ENCODE measurements at places on chromosomes 3 and 15. TPM values are rescaled to one million over a fixed set of nuclear protein-coding genes. Genes with fewer than 3 reads are reported as not detected.

RARRES1 gene
- not detected for polyA plus RNA-seq

STRA6 gene
- polyA plus RNA-seq = not detected

RAB5A gene
- 43.8 TPM for polyA plus RNA-seq

ICE2 gene
- polyA plus RNA-seq = 45.6 TPM

HESX1 gene
- 0.40 TPM for polyA plus RNA-seq

CFAP100 gene
- polyA plus RNA-seq = not detected

EOMES gene
- 1.9 TPM for polyA plus RNA-seq

IP6K2 gene
- polyA plus RNA-seq = 43.0 TPM

MLF1 gene
- polyA plus RNA-seq = 0.85 TPM

PFKFB4 gene
- 2.6 TPM for polyA plus RNA-seq

P2RY13 gene
- polyA plus RNA-seq = not detected

ARPP19 gene
- 30.4 TPM for polyA plus RNA-seq

RPUSD2 gene
- 19.3 TPM for polyA plus RNA-seq

GOLGA6A gene
- polyA plus RNA-seq = not detected

MCTP2 gene
- 4.8 TPM for polyA plus RNA-seq

ZWILCH gene
- 4.3 TPM for polyA plus RNA-seq

MNS1 gene
- polyA plus RNA-seq = not detected

ANKDD1A gene
- polyA plus RNA-seq = 2.0 TPM

ZNF80 gene
- 0.35 TPM for polyA plus RNA-seq

SH2D7 gene
- polyA plus RNA-seq = not detected

PCCB gene
- polyA plus RNA-seq = 27.2 TPM

ZMYND10 gene
- 0.07 TPM for polyA plus RNA-seq

FBXL22 gene
- 1.0 TPM for polyA plus RNA-seq

GOLGA6B gene
- polyA plus RNA-seq = not detected

SOX14 gene
- not detected for polyA plus RNA-seq

ZNF660 gene
- polyA plus RNA-seq = 0.41 TPM

PAQR5 gene
- polyA plus RNA-seq = not detected

ELL3 gene
- 4.9 TPM for polyA plus RNA-seq

TMC3 gene
- not detected for polyA plus RNA-seq

ECE2 gene
- not detected for polyA plus RNA-seq

SKOR1 gene
- not detected for polyA plus RNA-seq

PRTG gene
- not detected for polyA plus RNA-seq

PTX3 gene
- polyA plus RNA-seq = not detected

UPK1B gene
- polyA plus RNA-seq = 0.11 TPM

TMEM158 gene
- not detected for polyA plus RNA-seq

TFRC gene
- polyA plus RNA-seq = 12.6 TPM

NOX5 gene
- polyA plus RNA-seq = not detected
